Right lung (tissue), 10 donors: ENCODE measurements at places on chromosomes 1 and 21.
A peak's percentile ranks its signal among the peaks of the same experiment; 100 is the strongest.

GRCh38 chr1:243582326-243582725 lies 267.7 kb downstream of the AKT3 start:
- no peak for DNase-seq

GRCh38 chr1:8421721-8422120 lies 103.8 kb downstream of the SLC45A1 start:
- no peak for DNase-seq

- DNase-seq, result no peak
Measured at GRCh38 chr1:79262745-79263258, 256.3 kb upstream of the ADGRL4 start.

DNA sequence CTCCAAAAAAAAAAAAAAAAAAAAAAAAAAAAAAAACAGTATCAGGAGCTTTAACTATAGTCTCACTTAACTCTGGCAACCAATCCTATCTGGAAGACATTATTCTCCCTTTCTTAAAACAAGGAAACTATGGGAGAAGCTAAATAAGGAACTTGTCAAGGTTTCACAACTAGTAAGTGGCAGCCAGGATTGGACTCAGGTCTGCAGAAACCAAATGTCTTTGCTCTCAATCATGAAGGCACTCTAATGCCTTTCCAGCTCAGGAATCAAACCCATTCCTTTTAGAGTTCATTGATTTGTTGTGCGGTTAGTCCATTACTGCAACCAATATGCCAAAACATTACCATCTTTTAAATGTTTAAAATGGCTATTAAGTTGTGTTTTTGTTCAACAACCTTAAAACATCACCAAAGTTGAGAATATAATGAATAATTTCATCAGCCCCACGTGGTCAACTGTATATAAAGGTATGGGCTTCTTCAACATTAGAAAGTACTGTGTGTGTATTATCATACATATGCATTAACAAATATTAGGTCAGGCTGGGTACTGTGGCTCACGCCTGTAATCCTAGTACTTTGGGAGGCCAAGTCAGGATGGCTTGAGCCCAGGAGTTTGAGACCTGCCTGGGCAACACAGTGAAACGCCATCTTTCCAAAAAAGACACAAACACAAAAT lies 1.5 kb downstream of the EPRS1 start:
- DNase-seq, result no peak

DNA sequence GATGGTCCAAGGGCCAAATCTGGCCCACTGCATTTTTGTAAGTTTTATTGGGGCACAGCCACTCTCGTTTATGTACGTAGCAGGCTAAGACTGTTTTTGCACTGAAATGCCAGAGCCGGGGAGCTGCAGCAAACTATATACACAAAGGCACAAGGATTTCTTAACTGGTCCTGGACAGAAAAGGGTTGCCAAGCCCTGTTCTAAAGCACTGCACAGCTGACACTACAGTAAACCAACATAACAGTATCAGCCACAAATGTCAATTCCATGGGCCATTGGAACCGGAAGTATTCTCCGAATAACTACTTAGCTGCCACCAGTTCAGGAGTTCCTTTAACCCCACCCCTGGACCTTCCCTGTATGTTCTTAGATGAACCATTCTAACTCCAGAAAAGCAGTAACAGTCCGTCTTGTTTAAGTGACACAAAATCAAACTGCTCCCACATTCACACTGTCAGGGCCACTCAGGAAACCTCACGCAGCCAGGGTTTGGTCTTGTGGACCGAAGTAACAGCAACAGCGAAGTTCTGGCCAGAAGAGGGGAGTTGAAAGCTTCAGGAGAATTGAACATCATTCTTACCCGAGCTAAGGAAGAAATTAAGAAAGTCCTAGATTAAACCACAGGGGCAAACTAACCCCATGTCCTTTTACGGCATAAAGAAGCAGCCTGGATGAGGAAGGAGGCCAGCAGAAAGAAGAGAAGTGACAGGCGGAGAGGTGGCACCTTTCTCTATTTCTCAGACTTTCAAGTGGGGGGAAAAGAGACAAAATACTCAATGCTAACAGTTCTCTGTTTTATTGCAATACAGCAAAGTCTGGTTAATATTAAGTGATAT lies 49.2 kb downstream of the COQ8A start:
- DNase-seq, result no peak

DNA sequence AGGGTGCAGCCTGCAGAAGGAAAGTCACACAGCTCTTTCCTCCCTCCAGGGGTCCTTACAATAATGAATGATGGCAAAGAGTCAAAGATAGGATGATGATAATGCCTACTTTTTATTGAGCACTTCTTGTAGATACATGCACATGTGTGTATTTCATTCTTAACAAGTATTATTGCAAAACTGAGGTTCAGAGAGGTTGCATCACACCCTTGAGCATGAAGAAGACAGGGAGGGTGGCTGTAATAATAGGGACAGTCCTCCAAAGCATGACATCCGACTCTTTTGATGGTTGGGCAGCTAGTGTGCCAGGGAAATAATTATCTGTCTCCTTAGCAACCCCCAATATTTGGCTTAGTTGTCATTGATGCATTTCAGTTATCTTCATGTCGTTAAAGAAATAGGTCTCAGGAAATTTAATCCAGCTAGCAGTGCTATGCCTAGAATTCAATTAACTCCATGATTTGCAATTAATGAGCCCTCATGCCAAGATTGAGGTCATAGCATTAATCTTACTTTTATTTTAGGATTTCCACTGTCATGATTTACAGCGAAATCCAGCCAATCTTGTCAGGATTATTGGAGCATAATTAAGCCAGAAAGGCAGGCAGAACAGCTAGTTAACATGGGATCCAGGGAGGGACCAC lies 35.0 kb downstream of the DNAJC6 start:
- DNase-seq, result no peak

DNA sequence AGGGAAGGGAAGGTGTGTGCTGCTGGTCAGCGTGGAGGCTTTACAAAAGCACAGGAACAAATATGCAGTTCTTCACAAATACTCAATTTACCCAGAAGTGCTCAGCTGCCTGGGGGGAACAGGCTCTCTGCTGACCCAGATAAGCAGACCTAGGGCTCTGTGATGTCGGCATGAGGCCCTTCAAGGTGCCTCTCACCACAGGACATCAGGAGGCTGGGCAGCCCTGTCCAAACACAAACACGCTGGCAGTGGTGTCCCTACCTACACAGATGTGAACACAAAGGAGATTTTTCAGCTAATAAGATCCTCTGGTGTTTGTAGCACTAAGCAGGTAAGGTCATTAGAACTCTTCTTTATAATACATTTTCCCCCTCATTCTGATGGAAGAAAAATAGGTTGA lies 243.0 kb upstream of the PROX1 start:
- DNase-seq, result no peak

GRCh38 chr1:32718036-32718435 lies 15.5 kb upstream of the SYNC start:
- DNase-seq, result no peak

DNA sequence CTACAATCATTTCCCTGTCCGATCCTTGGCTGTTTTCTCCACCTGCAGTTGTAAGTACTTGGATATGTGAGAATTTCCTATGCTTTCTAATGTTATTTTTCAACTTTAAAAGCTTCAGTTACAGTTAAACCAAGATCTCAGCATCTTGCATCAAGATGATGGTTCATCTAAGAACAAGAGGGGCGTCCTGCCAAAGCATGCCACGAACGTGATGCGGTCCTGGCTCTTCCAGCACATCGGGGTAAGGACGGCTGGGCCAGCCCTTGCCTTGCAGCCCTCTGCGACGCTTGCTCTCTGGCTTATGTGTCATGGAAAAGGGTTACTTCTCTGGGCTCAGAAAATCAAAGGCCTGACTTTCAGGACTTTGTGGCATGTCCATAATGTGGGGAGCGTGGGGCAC lies 46.8 kb downstream of the PKNOX1 start:
- DNase-seq, result no peak

DNA sequence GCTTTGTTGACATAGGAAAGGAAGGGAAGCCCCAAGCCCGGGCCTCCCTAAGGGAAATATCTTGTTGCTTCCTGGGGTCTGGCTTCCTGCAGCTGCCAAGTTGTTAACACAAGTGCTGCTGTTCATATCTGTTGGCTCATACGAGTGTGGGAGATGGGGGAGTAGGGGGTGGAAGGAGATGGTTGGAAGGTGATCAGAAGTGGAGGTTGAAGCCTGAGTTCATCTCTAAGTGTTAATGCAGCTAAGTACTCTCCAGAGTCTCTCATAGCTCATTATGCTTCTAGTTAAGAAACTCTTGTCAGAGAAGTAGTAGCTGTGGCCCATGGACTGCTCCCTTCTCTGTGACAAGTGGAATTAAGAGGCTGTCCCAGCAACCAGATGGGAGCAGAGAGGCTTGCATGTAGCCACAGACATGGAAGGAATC lies 319.2 kb upstream of the SPAG17 start:
- peak; percentile 5 for DNase-seq

GRCh38 chr1:12143631-12144155 lies 23.1 kb upstream of the TNFRSF1B start:
- DNase-seq, result no peak

GRCh38 chr1:154657556-154657955 lies 49.6 kb upstream of the ADAR start:
- DNase-seq, result no peak

GRCh38 chr1:15848143-15848928 lies 829 bp downstream of the SPEN start:
- DNase-seq, result no peak

- DNase-seq, result no peak
Measured at GRCh38 chr21:42386034-42386591, 9.7 kb downstream of the TMPRSS3 start.

GRCh38 chr1:183894290-183894565 lies 89.3 kb downstream of the RGL1 start:
- DNase-seq, result no peak

DNA sequence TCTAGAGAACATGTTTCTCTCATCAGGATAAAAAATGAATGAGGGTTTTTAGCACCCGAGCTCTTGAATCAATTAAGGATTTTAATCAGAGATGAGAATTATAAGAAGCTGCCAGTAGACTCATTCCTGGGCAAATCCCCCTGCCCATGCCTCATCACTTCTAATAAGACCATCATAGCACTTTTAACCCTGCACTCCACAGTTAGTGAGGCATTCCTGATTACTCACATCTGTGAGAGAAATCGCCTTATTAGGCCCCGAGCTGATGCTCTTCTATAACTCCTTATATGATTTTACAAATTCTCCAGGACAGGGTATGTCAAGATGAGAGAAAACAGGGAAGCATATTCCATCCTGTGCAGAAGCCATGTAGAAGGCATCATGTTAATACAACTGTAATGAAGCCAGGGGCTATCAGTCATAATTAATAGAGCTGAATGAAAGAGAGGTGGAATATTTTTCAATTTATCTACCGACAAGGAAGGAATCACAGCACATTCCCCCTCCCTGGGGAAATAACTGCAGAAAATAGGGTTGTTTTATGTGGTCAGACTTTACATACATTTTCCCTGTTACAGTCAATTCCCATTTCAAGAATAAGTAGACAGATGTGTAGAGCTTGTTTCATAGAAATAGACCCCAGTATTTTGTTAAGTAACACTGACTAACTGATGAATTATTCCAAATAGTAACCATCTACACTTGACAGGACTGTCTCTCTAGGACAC lies 272.7 kb downstream of the HHIPL2 start:
- DNase-seq, result no peak

DNA sequence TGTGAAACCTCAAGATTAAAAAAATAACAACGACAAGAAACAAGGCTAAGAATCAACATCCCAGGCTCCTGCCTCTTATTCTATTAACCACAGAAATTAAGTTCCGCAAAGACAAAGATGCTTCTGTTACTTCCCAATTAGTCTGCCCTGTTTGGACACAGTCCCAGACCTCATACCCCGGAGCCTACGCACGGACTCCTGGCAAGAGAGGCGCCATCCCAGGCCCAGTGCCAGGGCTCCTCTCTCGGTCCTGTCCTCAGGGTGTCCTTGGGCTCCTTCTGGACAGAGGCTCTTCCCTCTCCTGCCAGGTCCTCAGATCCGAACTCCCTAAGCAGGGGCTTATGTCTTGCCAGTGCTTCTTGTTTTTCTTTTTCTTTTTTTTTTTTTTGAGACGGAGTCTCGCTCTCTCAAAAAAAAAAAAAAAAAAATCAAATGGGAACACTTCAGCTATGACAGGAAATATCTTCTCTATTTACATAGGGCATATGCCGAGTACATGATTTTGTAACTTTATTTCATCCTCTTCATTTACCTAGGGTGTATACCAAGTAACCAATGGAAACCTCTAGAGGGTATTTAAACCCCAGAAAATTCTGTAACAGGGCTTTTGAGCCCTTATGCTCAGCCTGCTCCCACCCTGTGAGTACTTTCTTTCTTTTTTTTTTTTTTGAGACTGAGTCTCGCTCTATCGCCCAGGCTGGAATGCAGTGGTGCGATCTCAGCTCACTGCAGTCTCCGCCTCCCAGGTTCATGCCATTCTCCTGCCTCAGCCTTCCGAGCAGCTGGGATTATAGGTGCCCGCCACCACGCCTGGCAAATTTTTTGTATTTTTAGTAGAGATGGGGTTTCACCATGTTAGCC lies 11.7 kb upstream of the ENO1 start:
- peak; percentile 61 for DNase-seq

- no peak for DNase-seq
Measured at GRCh38 chr1:9475061-9475627, 64.1 kb upstream of the SLC25A33 start.

- DNase-seq, result no peak
Measured at GRCh38 chr1:46492269-46492853, 2.7 kb downstream of the DMBX1 start.

DNA sequence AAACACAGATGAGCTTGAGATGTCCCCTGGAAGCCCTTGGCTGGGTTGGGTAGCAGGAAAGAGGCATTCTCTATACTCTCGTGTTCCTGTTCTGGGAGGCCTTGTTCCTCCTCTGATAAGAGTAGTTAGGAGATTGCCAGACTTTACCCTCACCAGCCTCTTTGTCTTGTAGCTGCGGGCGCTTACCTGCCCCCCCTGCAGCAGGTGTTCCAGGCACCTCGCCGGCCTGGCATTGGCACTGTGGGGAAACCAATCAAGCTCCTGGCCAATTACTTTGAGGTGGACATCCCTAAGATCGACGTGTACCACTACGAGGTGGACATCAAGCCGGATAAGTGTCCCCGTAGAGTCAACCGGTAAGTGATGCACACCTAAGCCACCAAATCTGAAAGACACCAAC lies 5.2 kb downstream of the AGO1 start:
- DNase-seq, result no peak
